ENCODE measurements at places on chromosomes 4 and X. TPM values are rescaled to one million over a fixed set of nuclear protein-coding genes. Genes with fewer than 3 reads are reported as not detected.

The NIPAL1 gene
- 9.7 TPM for polyA plus RNA-seq

GRCh38 chr4:76197031-76197743 is 16.4 kb downstream of the SCARB2 start:
- DNase-seq = no peak

DNA sequence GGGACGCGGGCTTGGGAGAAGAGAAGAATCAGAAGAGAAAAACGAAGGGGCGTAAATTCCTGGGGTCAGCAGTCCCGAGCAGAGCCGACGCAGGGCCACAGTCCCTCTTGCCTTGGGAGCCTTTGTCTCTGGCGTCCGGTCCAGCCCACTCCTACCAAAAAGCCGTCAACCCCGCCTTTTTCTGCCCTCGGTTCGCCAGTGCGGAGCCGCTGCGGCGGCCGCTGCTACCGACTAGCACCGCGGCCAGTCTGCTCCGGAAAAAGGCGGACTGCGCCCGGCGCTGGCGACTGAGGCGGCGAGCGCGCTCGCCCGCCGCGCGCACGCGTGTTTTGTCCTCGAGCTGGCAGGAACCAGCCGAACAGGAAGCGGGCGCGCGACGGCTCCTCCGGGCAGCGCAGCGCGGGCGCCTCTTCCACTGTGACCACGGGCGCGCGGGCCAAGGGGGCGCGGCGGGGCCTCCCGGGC is 502 bp downstream of the HNRNPDL start:
- DNase-seq = no peak

DNA sequence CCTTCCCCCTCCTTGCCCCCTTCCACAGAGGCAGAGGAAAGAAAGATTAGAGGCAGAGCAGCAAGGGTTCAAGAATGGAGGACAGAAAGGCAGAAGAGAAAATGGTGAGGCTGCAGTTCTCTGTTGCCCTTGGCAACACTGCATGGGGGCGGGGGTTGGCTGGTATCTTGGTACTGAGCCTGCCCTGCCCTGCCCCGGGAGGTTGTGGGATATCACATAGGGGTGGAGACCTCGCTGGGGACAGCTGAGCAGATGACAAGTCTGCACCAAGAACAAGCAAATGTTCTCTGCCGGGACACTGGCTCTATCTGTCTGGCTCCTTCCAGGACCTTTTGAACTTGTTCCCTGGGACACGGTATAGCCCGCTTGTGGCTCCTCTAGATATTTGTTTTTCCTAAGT is 39.8 kb downstream of the NHS start:
- DNase-seq = no peak

DNA sequence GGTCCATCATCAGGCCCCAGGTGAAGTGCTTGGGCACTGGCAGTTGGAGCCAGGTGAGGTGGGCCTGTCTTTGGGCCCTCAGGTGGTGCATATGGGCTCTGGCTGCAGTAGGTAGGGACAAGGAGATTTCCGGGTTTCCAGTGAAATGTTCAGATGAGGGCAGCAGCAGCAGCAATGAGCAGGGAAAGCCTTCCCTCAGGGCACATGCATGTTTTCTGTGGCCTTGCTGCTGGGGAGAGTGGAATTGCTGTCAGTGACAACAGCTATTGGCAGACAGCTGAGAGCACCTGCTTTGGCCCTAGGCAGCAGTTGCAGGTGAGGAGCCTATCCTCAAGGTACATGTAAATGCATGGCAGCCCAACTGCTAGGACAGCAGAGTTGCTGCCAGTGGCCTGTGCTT is 58.9 kb upstream of the QRFPR start:
- DNase-seq = no peak
